Stimulated activated CD4-positive, alpha-beta T cell treated with anti-CD3 and anti-CD28 coated beads, Interleukin-1b, Interleukin-23, amount 100 ng/mL, for 1 hour (primary cell): ENCODE measurements at places on chromosomes 5 and 9.

DNA sequence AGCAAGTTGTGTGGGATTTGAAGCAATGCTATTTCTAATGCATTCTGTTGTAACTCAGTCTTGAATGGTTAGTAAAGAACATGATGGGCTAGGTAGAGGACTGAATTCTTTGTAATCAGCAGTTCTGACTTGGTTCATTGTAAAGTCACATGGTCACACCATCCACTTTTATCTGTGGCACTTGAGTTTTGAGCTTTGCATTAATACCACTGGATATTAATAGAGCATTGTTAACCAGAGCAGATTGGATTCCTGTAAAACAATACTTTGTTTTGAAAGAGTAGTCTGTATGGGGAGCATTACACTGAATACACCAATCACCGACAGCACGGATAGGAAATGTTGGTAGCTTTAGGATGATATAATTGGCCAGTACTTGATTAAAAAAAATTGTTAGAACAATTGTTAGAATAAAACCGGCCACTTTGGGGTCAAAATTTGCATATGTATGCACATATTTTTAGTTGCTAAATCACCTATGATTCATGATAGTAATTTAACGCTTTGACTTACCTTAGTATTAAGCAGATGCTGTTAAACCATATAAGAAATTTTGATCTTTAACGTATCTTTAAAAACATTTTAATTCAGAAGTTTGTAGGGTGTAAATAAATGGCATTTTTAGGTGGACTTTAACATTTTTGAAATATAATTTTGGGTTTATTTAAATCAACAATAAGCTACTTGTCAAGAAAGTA lies 17.4 kb downstream of the SLC12A2 start:
- no peak for DNase-seq

DNA sequence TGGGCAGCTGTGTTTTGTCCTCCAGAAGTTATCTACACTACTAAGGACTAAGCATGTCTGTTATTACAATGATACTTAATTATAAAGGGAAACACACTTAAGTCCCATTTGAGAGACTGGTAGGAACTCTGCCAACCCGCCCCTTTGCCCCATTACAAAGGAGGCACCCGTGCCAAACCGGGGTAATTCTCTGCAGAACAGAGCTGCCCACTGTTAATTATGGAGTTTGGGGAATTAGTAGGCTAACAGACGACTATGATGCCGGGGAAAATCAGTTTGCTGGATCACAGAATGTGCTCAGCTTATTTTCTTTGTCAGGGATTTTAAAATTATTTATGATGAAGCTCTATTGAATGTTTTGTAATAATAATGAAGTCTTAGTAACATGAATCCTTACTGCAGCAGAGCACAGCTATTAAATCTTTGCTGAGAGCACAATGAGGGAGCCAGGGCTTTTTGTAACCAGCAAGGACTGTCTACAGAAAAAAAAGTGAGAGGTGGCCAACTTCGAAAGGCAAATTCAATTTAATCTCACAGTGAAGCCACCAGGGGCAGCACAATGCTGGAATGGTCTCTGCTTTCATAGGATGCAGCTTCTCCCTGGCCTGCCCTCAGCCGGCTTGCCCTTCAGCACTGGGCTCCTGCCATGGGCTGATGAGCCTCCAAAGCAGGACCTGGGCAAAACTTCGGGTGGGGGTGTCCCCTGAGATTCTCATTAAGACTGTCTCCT lies 134.5 kb downstream of the GNAQ start:
- no peak for DNase-seq

DNA sequence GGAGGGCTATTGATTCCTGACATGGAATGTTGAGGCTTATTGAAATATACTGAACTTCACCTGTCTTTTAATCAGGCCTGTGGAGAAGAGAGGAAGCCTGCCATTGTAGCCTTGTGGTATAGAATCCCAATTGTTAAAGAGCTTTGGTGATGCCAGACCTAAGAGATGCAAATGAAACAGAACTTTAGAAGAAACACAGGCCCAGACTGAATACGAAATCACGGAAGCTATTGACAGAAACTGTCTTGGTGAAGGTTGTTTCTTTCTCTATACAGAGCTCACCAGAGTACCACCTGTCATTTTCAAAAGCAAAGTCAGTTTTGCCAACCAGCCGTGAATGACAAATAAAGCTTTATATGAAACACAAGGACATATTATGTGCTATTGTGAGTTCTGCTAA lies 660.3 kb downstream of the ISL1 start:
- DNase-seq: no peak

- DNase-seq: no peak
These were observed 433.0 kb downstream of the PDE4D start for GRCh38 chr5:59460368-59461153.

- no peak for DNase-seq
These were observed 30.2 kb upstream of the SLC9A3 start for GRCh38 chr5:554284-554988.

GRCh38 chr5:14397717-14398116 lies 183.9 kb upstream of the OTULINL start:
- no peak for DNase-seq

DNA sequence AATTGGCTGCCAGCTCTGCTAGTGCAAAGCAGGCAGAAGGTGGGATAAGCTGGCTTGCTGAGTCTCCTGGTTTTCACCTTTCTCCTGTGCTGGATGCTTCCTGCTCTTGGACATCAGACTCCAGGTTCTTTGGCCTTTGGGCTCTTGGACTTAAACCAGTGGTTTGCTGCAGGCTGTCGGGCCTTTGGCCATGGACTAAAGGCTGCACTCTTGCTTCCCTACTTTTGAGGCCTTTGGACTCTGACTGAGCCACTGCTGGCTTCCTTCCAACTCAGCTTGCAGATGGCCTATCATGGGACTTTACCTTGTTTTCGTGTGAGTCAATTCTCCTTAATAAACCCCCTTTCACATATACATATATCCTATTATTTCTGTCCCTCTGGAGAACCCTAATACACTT lies 1293.9 kb upstream of the CDH6 start:
- no peak for DNase-seq

GRCh38 chr9:85743275-85744128 lies 1.7 kb upstream of the AGTPBP1 start:
- no peak for DNase-seq

- DNase-seq: no peak
These were observed 58.1 kb downstream of the OXCT1 start for GRCh38 chr5:41812156-41812555.

DNA sequence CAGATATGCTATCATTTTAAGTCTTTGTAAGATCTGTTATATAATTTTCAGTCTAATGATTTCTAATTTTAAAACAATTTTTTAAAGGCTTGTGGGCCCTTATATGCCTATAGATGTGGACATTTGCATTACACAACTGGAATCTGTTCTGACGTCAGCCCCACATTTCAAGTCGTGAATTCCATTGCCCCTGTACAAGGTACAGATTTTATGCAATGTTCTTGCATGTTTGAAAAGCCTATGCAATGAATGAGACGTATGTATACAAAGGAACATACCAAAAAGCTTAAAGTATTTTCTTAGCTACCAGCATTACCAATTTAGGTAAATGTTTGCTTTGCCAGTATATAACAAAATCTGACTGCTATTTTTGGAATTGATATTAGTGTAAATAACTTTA lies 77.2 kb downstream of the ITGA1 start:
- DNase-seq: no peak

- no peak for DNase-seq
These were observed 251.4 kb downstream of the GLIS3 start for GRCh38 chr9:4048441-4048840.

GRCh38 chr5:137633896-137634295 lies 102.0 kb downstream of the KLHL3 start:
- no peak for DNase-seq

DNA sequence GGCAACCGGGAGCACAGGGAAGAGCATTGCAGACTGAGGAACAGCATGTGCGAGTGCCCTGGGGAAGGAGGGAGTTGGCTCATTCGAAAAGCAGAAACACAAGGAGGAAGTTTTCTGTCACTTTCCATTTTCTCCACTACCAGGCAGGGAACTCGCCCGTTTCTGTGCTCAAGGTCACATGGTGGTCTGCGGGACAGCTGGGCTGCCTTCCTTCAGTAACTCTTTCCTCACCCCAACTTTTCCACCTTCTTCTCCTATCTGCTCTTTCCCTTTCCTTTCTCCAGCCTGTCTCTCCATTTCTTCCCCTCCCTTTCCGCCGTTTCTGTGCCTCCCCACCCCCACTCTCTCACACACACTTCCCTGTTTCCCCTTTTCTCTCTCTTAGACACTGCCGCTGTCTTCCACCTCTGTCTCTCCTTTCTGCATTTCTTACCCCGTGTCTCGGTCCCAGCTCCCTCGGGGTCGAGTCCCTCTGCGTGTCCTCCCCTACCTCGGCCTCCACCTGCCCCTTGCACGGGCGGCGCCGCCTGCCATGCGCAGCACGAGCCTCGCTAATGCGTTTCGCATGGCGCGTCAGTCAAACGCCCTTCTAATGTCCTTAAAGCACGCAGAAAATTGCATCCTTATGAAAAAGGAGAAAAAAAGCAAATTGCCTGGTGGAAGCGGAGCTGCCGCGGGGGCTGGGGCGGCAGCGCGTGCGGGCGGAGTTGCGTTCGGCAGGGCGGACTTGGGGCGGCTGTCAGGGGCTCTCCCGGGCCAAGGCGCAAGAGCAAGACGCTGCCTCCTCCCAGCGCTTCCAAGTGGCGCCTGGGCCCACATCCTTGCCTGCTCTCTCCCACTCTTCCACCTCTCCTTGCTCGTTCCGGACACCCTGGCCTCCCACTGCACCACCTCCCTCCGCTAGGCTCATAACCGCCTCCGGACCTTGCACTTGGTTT lies 9.5 kb downstream of the BARX1 start:
- no peak for DNase-seq
